ENCODE measurements at places on chromosomes 12 and 14.
A peak's percentile ranks its signal among the peaks of the same experiment; 100 is the strongest.

DNA sequence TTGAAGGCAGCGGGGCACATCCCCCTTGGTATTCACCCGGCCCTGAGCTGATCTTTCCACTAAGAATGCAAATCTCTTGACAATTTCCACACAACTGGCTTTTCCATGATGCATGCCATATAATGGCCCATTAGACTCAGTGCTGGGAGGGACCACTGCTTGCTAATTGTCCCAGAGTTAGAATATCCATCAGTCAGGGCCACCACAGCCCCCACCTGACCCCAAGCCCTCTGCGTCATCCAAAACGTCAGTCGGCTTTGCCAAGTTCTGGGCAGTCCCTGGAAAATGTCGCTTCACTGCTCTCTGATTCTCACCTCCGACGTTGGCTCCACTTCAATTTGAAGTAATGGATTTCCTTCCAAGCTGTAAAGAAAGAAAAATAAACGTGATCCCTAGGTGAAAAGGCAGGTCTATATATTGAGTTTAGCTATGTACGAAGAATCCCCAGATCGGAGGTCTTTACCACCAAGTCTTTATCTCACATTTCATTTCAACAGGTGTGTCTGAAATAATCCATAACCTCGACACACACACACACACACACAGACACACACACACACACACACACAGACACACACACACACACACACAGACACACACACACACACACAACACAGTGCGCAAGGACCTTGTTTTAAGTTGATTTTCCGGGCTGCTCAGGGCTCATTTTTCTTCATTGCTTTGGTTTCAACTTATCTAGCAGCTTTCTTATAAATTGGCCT is 165.5 kb upstream of the NOS1 start:
- no peak for DNase-seq

- DNase-seq, result no peak
Measured at GRCh38 chr12:32618115-32618514, 61.0 kb upstream of the DNM1L start.

DNA sequence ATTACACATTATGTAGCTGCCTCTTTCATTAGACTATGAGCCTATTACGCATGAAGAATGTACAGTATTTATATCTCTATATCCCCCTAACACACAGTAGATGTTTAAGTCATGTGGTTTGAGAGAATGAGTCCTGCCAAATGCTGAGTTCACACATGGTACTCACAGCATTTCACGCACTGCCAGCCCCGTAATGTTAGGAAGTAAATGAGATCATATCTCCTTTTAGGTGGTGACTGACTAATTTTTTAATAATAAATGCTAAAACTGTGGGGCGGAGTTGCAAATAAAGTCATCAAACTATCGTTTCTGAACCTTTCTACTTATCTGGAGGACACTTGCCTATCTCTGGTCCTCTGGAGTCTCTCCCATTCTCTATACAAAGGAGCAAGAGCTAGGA is 343.8 kb downstream of the ADAMTS20 start:
- DNase-seq, result no peak

DNA sequence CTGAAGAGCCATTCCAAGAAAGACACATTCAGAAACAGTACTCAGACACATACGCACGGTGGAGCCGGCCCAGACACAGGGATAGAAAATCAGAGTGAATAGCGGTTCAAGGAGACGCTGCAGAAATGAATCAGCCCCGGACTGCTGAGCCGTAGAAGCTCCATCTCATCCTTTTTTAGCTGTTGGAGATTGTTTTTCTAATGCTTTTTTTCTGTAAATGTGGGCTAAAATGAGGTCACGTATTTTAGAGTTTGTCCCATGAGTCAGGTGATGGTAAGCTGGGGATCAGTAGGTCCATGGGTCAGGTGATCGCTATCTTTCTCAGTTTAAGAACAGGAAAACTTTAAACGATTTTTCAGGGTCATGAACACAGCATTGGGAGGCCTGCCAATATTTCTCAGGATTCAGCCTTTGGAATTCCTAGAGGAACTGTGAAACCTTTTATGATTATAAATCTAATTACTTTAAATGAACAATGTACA is 202.4 kb downstream of the ITPR2 start:
- DNase-seq, result no peak

DNA sequence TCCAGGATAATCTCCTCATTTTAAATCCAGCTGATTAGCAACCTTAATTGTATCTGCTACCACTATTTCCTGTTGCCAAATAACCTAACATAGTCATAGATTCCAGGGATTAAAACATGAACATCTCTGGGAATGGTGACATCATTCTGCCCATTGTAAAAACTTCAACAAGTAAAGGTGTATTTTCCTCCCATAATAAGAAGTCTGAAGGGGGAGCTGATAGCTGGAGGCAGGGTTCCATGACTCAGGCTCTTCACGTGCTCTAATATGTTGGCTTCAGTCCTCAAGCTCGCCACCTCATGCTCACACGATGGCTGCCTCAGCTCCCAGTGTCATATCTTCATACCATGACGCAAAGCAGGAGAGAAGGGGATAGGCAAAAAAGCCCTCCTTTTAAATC is 172.0 kb upstream of the VASH1 start:
- no peak for DNase-seq

DNA sequence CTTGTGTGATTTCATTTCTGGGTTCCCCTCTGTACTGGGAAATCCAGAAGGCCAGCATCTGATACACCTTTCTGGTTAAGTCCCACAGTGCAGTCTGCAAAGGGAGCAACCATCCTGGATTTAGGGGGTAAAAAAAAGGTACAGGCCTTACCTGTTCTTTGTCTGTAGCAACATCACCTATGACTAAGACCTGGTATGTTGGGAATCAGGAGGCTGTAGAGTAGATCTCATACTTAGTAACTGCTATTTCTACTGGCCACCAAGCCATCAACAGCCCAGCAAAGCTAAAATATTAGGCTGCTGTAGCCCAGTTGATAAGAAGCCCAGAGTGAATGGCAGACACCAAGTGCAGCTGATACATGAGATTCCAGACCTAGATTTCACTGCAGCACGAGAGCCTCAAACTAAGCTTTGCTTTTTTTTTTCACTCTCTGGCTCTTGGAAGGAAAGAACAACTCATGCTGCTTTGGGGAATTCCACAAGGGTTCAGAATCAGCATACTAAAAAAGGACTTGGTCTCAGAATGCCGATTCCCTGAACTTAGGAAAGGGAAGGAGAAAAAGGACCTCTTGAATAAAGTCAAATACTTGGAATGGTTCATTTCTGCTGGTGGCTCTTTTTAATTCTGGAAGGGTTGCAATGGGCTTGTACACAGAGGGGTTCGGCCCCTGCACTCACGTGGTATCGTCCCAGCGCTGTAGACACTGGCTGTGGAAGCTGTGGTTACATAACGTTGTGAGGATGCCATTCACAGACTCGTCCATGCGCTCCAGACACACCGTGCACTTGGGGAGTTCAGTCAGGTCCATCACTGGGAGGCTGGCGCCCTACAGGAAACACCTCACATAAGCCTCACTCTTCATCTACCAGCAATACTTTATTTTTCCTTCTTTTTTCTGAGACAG is 20.5 kb downstream of the BRAP start:
- DNase-seq, result no peak

- DNase-seq, result peak; percentile 32
Measured at GRCh38 chr14:34355584-34356263, 106.3 kb downstream of the SPTSSA start.

GRCh38 chr12:6745741-6746525 is 7.0 kb downstream of the MLF2 start:
- DNase-seq, result no peak

DNA sequence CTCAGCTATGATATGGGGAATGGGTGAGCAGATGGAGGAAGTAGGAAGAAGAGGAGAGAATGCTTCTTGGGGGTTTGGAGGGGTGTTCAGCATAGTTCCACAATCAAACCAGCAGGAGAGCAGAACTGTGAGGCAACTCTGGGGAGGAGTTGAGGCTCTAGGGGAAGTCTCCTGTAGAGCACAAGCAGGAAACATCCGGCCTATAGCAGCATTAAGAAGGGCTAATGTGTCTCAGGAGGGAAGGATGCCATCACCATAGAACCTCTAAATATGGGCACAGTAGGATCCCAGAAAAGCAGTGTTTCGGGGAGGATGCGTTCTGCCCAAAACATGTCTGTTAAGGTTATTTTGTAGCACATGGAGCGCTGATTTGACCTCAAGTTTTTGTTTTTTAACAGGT is 8.4 kb upstream of the SALL2 start:
- no peak for DNase-seq

- no peak for DNase-seq
Measured at GRCh38 chr12:31000751-31001150, 72.9 kb upstream of the DDX11 start.

GRCh38 chr12:4421590-4422031 is 24.0 kb downstream of the FGF6 start:
- DNase-seq, result peak; percentile 75

DNA sequence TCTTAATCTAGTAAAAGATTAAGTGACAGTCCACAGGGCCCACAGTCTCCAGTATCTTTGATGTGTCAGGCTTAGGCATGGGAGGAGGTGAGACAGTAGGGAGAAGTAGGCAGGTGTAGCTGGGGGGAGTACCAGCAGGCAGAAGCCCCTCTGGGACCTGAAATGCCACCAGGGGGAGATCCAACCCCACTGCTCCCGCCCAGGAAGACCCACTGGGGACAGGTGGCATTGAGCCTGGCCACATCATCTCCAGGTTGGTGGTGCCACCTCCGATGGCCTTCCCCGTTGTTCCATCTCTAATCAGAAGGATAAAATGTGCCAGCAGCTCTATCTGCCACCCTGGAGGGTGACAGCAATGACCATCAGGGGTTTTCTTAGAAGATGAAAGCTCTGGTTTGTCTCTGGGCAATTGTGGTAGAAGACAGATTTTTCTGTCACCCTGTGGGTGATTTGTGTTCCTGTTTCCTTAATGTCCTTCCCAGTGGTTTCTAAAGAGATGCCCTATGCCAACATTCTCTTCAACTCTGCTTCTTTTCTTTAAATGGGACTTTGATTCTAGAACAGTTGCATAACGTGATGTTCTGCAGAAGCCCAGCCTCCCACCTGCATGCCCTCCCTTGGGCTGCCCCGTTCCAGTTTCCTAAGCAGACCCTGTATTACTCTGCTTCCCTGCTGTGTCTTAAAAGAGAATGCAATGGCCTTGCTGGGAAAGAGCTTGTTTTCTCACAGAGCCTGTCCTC is 12.3 kb upstream of the SERPINA12 start:
- DNase-seq, result no peak

DNA sequence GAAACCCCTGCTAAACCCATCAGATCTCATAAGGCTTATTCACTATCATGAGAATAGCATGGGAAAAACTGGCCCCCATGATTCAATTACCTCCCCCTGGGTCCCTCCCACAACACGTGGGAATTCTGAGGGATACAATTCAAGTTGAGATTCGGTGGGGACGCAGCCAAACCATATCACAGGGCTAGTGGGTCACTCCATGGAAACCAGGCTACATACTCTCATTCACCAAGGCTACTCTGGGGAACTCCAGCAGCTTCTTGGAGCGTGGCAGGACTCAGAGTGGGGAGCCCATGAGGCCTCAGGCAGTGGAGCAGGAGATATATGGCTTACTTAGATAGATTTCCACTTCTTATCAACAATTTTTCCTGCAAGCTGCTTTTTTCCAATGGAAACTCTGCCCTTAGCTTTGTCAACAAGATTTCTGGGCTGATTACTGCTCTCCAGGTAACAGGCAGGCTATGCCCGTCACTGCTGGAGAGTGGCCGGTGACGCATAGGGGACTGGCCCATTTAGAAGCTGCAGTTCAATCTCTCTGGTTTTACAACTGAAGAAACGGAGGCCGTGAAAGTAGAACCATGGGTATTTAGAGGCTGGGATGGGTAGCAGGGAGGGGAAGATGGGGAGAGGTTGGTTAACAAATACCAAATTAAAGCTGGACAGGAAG is 16.5 kb downstream of the VDR start:
- DNase-seq, result no peak

DNA sequence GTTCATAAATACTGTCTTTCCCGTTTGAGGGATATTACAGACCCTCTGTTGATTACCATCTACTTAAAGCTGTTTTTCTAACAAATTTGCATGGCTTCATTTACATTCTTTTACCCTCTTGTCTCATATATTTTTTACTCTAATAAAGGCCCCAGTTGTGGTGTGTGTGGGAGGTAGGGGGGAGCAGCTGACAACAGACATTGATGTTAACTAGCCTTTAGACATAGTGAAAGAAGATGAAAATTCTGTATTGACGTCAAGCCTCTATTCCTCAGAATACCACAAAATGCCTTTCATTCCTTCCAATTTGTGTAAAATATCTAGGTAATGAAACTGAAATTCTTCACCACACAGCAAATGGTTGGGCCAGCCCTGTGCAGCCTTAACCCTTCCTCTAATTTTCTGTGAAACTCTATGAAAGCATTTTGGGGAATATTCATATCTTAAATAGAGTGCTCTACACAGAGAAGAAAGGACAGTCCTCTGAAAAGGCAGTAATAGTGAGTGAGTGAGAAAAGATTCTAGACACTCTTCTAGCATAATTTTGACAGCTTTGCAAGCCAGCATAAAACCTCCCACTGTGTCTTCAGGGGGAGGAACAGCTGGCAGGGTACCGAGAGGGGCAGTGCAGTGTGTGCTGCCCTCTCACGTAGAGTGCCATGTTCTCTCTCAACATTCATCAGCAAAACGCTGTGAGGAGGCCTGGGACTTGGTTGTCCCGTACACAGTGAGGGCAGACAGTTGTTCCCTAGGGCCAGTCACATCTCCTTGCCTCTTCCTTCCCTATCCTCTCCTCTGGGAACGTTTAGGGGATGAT is 20.1 kb upstream of the CERS5 start:
- DNase-seq, result no peak

GRCh38 chr14:24243336-24243836 is 963 bp upstream of the TINF2 start:
- DNase-seq, result peak; percentile 37

DNA sequence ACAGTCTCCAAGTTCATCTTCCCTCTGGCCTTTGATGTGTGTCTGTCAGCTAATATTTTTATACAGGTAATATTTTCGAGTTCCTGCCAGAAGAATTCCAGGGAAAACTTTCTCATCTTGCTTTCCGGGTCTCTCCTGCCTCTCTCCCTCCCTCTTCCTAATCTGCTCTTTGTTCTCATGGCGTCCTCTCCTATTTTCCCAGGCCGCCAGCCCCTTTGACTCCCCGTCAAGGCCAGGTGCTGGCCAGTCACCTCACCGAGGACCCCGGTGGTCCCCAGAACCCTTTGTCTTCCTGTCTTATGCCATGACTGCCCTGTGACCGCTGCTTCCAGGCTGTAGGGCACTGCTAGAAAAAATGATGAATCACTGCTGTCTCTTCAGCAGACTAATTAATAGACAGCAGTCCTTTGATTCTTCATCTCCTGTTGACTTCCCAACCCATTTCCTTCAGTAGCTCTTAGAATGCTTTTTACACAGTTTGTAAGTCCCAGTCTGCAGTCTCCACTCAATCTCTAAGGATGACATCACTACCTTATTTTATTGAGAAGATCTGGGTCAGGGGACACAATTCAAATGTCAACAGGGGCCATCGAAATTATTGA is 40.7 kb downstream of the PPFIBP1 start:
- no peak for DNase-seq

GRCh38 chr12:28645891-28646290 is 455.6 kb downstream of the CCDC91 start:
- no peak for DNase-seq

- no peak for DNase-seq
Measured at GRCh38 chr14:20680363-20680762, 4.0 kb upstream of the RNASE4 start.

GRCh38 chr12:121697093-121697698 is 15.4 kb upstream of the TMEM120B start:
- DNase-seq, result peak; percentile 59

- no peak for DNase-seq
Measured at GRCh38 chr12:58138424-58138823, 197.1 kb downstream of the ATP23 start.

Data from D341Med (cell line).